Stimulated activated CD8-positive, alpha-beta memory T cell treated with anti-CD3 and anti-CD28 coated beads, Interleukin-4, amount 100 ng/mL, for 4 hours (primary cell): ENCODE measurements at places on chromosomes 13 and 19.

DNA sequence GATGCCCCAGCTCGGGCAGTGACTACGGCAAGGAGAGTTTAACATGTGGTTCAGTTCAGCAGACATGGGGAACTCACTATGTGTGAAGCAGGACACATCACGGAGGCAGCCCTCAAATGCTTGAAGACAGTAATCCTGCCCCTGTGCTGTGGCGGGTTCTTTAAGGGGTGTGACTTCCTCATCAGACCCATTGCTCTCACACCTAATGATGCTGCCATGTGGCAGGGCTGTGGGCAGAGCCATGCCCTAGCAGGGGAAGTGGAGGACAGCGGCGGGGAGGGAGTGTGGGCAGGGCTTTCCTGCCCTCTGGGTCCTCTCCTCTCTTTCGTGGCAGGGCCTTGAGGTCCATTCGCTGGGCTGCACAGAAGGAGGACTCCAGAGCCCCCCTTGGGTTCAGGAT is 131.1 kb upstream of the GJB6 start:
- no peak for DNase-seq

DNA sequence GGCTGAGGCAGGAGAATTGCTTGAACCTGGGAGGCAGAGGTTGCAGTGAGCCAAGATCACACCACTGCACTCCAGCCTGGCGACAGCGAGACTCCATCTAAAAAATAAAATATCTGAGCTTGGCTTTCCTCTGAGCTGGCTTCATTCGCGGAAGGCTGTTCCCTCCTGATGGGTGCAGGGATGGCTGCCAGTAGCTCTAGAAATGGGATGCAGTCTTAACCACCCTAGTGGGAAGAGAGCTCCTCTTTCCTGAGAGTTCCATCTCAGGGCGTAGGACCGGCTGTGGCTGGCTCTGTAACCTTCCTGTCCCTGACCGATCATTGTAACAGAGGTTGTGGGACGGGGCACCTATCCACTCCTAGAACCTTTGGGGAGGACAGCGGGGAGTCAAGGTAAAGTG is 32.4 kb downstream of the PPP1R37 start:
- DNase-seq: no peak

DNA sequence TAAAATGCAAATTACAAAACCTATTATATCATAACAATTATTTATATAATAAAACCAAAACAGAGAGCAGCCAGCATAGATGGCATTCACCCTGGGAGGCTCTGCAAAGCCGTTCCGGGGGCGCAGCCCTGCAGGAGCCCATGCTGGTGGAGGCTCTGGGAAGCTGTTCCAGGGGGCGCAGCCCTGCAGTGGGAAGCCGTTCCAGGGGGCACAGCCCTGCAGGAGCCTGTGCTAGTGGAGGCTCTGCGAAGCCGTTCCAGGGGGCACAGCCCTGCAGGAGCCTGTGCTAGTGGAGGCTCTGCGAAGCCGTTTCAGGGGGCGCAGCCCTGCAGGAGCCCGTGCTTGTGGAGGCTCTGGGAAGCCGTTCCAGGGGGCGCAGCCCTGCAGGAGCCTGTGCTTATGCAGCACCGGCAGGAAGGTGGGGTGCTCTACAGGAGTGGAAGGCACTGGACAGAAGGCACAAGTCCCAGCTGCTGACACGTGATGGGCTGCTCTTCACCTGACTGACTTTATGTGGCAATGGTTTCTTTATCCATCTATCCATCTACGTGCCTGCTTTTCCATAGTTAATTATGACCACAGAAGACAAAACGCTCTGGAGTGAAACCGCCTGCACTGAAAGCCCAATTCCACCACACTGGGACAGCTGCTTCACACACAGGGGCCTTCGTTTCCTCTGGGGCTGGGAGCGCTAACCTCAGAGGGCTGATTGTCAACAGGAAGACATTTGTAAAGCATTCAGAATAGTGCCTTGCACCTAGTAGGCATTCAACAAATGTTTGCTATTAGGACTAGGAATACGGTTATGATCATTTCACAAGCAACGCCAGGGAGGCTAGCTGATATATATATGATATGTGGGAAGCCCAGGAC is 23.7 kb downstream of the PCID2 start:
- DNase-seq: no peak

- no peak for DNase-seq
Measured at GRCh38 chr13:76216729-76217128, 580.6 kb downstream of the LMO7 start.

GRCh38 chr13:98981369-98982080 is 3.7 kb upstream of the DOCK9 start:
- DNase-seq: no peak

DNA sequence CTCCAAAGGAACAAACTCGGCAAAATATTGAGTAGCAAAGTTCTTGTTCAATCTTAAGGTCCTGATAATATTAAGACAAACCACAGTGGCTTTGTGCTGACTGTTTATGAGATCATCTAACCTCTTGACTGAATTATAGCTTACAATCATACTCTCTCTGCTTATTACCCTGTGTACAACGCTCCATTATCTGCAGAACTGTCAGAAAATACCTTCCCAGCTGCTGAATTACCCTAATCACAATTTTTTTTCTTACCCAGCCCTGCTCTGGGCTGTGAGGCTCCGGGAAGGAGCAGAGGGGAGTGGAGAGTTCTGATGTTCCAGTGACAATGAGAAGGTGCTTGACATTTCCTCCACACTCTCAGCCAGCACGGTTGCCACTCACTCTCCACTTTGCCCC is 64.8 kb downstream of the DCT start:
- no peak for DNase-seq

GRCh38 chr19:536031-536880 is 4.7 kb downstream of the CDC34 start:
- DNase-seq: no peak

DNA sequence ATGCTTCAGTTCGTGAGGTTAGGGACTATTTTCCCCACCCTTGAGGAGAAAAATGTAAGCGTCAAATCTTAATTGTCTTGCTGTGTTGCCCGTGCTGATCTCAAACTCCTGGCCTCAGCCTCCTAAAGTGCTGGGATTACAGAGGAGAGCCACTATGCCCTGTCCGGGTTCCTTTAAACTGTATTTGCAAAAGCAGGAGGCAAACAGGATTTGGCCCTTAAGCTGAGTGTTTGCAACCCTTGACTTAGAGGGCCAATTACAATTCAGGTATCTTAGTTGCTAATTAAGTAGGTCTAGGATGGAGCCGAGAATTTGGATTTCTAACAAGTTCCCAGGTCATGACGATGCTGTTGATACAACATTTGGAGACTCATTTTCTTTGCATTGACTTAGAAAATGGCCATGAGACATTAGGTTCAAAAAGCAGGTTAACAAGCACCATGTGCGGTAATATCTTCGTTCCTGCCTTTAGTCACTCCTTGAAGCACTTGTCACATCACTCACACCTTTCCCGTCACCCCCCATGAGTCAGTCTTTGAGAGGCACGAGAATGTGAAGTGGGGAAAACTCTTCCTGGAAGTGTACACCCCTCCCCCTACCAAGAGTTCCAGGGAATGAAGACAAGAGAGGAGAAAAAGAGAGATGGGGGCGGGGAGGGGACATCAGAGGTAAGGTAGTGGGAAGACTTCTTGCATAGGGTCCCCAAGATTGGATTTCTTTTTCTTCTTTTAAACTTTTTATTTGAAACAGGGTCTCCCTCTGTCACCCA is 2.6 kb downstream of the NAPSA start:
- DNase-seq: no peak

- DNase-seq: no peak
Measured at GRCh38 chr19:1223018-1223855, 14.6 kb downstream of the CBARP start.

DNA sequence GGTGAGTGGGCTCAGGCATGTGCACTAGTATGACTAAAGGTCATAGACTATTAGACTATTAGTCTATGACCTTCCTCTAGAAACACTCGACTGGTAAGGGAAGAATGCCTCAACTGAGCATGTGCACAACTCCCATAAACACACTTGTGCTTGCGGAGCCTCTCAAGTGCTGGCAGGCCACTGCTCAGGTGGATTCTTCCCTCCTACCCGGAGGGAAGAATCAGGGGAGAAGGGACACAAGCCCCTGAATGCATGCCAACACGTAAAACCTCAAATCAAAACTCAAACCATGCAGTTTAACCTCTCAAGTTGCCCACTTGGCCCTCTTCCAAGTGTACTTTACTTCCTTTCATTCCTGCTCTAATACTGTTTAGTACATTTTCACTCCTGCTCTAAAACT is 287.6 kb upstream of the SGCG start:
- DNase-seq: no peak

GRCh38 chr13:112870051-112870331 is 99.0 kb upstream of the MCF2L start:
- DNase-seq: no peak
